ENCODE measurements at places on chromosomes 3 and 15.

DNA sequence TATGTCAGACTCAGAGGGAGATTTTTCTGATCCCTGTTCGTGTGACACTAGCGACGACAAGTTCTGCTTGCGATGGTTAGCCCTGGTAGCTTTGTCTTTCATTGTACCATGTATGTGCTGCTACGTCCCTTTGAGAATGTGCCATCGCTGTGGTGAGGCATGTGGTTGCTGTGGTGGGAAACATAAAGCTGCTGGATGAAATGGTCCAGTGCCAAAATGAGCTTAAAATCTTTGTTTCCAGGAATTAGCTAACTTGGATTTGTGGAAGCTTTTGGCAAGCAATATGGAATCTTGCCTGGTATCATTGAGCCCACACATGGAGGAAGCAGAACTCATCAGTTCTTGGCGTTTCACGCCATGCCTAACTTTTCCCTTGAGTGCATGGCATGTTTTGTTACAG lies 98.8 kb downstream of the SPRED1 start:
- DNase-seq, result no peak

GRCh38 chr3:22361521-22361920 lies 610.5 kb upstream of the ZNF385D start:
- peak; percentile 40 for DNase-seq

DNA sequence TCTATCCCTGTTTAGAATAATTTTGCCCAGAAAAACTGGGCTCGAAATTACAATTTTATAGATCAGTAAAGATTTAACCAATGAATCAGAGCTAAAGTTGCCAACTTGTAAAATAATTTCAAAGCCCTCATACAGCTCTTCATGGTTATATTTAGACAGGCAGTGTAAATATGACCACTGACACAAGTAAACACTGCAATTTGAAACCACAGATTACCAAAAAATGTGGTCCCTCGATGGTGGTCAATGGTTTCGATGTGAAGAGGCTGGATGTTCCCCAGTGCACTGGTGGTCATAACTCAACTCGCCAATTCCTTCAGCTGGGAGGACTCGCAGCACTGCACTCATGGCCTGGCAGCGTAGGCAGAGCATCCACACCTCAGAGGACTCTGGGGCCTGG lies 28.6 kb downstream of the LRTM1 start:
- DNase-seq, result no peak

DNA sequence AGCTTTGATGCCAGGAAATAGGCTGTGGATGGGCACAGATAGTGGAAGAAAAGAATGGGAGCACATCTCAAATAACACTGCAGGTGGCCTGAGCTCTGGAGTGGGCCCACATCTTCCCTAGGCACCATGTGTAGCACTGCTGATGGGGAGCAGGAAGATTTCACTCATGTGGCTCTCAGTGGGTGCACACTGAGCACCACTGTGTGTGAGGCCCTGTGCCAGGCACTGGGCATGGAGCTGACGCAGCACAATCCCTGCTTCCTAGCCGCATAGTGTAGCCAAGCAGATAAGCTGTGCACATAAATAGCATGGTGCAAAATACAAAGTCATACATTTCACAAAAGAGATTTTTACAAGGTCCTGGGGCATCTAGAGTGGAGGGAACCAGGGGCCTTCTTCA lies 101.6 kb downstream of the MOBP start:
- DNase-seq, result no peak

DNA sequence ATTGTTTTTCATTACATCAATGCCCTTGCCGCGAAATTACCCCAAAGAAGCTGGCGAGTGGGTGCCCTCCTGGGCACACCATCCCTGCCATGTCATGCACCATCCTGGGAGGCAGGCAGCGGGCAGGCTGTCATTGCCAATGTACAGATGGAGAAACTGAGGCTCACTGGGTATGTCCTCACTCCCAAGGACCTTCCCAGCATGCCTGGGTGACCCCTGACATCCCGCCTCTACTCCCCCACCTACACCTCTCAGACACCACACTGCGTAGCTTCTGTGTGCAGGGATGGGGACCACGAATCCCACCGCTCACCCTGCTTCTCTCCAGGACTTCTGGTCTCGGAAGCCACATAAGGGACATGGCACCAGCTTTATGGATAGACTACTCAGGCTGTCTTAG lies 41.0 kb upstream of the SLC41A3 start:
- no peak for DNase-seq

DNA sequence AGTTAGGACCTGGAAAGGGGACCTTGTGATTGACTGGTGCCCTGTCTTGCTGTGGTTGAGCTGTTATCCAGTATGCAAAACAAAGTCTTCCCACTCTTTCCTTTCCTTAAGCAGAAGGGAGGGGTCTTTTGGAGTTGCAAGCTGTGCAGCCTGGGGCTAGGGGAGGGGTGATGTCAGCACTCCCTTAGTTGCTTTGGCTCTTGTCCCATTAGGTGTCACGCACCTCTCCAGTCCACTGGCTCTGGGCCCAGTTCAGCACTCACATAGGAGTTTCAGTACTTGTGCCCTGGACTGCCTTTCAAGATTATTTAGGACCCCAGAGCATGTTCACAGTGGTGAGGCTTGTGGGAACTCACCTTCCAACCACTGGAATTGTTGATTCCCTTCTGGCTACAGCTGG lies 238.5 kb downstream of the DOCK3 start:
- DNase-seq, result no peak
